ENCODE measurements at places on chromosomes 16 and 17.

DNA sequence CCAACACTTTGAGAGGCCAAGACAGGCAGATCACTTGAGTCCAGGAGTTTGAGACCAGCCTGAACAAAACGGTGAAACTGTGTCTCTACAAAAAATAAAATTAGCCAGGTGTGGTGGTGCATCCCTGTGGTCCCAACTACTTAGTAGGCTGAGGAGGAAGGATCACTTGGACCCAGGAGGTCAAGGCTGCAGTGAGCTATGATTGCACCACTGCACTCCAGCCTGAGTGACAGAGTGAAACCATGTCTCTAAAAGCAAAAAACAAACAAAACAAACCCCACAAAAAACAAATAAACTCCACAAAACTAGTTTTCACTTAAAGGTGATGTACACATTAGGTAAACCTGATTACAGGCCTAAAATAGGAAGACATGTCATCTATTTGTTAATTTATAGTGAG is 40.3 kb downstream of the MARVELD3 start:
- no peak for DNase-seq

DNA sequence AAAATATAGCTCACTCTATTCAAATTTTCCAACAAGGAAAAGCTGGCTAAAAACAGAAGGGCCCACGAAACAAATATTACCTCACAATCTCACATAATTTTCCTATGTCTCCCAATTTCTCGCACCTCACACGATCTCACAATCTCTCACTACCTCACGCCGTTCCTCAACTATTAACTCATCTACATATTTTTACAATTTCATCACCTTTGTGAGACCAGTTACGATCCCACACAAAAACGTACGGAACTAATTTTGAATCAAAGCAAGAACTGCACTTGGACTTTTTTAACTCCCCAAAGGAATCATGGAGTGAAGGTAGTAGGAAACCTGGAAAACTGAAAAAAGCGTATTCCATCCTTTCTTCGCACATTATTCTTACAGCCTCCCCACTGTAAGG is 1.1 kb downstream of the CBX1 start:
- no peak for DNase-seq

GRCh38 chr16:3022208-3022683 is 1.5 kb downstream of the HCFC1R1 start:
- DNase-seq = peak; percentile 93

- DNase-seq = no peak
Measured at GRCh38 chr17:77233635-77234334, 93.0 kb downstream of the SEC14L1 start.

- no peak for DNase-seq
Measured at GRCh38 chr17:28545787-28546415, 6.5 kb downstream of the UNC119 start.

DNA sequence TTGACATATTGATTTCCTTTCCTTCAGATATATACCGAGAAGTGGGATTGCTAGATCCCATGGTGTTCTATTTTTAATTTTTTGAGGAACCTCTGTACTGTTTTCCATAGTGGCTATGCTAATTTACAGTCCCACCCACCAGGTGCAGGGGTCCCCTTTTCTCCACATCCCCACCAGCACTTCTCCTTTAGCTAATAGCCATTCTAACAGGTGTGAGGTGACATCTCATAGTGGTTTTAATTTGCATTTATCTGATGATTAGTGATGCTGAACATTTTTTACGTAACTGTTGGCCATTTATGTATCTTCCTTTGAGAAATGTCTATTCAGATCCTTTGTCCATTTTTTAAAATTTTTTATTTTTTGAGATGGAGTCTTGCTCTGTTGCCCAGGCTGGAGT is 93.9 kb downstream of the SDR42E1 start:
- DNase-seq = no peak

GRCh38 chr17:39972271-39972670 is 8.3 kb upstream of the PSMD3 start:
- no peak for DNase-seq

DNA sequence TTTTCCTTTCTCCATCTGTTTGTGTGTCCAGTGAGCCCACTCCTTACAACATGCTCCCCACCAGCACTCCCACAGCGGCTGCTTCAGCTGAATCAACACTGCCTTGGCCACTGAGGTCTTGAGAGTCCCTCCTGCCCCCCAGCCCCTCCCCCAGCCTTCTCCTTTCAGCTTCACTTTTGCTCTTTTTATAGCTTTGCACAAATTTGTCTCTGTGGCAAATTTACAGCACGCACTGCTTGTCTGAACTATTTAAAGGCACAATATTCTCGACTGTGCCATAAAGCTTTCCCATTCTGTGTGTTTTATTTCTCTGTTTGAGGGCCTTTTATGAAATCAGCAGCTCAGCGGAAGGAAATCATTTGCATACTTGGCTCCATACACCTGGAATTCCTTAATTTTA is 579.3 kb downstream of the TOX3 start:
- no peak for DNase-seq

DNA sequence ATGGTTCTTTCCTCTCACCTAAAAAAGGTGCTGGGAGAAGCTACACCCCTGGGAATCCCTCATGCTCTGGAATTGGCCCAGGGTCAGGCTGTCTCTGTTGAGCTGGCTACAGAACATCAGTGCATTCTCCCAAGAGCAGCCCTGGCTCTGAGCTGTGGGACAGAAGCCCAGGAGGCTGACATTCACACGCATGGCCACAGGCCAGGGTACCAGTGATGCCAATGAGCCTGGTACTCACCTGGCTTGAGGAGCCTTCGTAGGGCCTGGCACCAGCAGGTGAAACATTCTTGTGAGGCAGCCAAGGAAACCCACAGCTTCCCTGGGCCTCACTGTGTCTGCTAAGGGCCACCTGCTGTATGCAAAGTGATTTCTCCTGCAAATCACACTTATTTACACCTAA is 121.7 kb upstream of the CCL2 start:
- no peak for DNase-seq

DNA sequence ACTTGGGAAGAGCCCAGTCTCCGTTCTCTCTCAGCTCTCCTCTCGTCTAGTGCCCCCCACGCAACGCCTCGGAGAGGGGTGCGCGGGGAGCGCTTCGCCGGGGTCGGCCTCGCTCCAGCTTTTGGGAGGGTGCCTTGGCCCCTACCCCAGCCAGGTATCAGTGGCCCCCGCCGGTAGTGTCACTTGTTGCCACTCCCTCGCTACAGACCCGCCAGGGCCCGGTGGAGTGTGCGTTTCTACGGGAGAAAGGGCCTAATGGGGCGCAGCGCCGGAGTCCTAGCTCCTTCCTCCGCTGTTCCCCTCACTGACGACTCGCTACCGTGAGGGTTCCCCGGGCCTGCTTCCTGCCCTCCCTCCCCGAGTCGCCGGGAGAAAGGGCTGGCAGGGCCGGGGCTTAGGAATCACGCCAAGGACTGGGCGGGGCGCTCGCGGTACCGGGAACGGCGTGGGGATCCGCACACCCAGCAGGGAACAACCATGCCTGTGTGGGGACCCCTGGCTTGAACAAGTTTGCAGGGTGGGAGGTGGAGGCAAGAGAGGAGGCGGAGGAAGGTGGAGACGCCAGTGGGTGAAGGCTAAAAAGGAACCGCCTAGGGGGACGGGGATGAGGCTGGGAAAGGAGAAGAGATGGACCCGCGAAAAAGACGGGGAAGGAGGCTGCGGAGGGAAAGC is 997 bp upstream of the CDH11 start:
- no peak for DNase-seq

- no peak for DNase-seq
Measured at GRCh38 chr17:42214156-42214555, 19.9 kb upstream of the GHDC start.

DNA sequence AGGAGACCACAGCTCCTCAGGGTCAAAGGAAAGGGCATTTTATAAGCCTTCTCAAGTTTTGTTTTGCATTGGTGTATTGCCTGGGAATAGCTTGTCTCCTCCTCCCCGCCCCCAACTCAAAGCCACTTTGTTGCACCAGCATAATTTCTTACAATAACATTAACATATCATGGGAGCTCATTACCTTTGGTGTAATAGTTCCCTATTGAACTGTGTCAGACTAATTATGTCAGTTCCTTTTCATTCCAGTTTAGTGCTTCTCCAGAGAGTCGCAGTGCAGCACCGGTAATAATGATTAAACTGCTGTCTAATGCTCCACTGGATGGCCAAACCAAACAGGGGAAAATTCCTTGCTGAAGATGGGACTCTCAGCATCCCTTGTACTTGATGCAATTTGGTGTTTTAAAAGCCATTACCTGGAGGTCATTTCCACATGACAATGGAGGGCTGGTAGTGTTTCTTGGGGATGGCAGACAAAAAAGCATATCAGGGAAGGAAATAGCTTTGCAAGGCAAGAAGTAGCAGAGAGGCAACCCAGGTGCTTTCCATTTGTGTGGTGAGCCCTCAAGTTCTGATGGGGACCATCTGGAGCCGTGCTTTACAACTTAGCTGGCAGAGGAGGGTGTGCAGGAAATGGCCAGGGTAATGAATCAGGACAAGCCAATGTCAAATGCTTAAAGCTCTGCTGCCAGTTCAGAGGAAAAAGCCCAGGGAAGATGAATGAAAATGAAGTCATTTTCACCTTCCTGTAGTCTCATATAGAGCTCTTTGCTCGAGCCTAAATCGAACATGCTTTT is 91.5 kb upstream of the NLRP1 start:
- DNase-seq = no peak

DNA sequence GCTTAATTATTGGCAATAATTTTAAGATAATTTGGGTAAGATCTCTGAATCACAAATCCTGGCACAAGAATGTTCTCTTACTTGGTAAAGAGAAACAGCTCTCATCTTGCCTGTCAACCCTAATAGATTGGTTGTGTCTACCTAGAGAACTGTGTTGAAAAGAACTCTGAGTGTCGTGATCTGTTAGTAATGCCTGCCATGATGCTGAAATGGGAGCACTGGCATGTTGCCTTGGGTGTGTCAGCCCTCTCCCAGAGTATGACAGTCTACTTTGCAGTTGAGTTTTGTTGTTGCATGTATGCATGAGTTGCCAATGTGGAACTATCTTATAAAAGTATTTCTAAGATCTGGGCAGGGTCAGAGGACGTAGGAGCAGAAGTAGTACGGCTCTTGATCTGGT is 221.4 kb downstream of the MAF start:
- DNase-seq = no peak

GRCh38 chr17:70353408-70354092 is 184.2 kb downstream of the KCNJ2 start:
- DNase-seq = no peak

GRCh38 chr17:63962298-63962744 is 10.4 kb downstream of the SCN4A start:
- no peak for DNase-seq

- DNase-seq = peak; percentile 94
Measured at GRCh38 chr16:2603165-2604015, 65.6 kb downstream of the PDPK1 start.

- DNase-seq = peak; percentile 10
Measured at GRCh38 chr17:50514388-50514787, 6.1 kb downstream of the MYCBPAP start.

DNA sequence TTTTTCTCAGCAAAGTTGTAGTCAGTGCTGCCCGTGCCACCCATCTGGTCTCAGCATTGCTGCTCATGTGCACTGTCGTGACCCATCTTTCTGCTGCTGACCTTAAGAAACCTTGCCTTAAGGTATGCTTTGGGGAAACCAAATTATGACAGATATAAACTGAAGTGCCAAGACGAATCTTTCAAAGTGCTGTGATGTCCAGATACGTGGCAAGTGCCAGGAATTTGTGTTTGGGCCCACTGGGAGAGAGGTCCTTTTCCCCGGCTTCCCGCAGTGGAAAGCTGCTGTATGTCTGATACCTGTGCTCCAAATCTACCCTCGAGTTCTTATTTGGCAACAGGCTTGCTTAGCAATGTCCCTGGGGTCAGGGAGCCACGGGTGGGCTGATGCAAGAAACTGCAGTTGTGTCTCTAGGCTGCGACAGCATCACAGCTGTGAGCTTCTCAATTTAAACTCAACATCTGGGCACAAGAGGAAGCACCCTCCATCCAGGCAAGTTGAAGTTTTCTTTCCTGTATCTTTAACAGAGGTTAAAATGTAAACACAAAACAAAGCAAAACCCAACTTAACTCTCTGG is 30.3 kb upstream of the TOX3 start:
- DNase-seq = no peak

- no peak for DNase-seq
Measured at GRCh38 chr17:42049834-42050392, 488 bp downstream of the C17orf113 start.

- DNase-seq = no peak
Measured at GRCh38 chr16:26830428-26831127, 236.1 kb upstream of the C16orf82 start.

DNA sequence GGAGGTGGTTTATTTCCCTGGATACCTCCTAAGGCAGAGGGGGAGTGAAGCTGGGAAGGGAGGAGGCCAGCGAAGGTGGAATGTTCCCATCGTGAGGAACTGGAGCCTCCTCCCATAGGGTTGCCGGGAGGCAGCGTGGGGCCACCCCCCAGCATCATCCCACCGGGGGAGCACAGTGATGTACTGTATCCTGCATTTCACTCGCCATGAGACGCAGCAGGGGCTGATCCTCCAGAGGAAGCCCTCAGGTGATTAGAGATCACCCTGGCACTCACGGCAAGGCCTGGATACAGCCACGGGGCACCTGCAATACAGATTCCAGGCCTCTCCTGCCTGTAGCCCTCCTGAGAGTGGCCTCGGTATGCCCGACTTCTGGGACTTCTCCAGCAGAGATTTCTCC is 25.5 kb upstream of the BEAN1 start:
- DNase-seq = peak; percentile 18

GRCh38 chr17:35906191-35906925 is 24.2 kb downstream of the RDM1 start:
- DNase-seq = no peak

GRCh38 chr16:10390330-10390729 is 4.5 kb downstream of the ATF7IP2 start:
- no peak for DNase-seq

- peak; percentile 60 for DNase-seq
Measured at GRCh38 chr17:30958187-30958586, 12.7 kb upstream of the RNF135 start.

GRCh38 chr17:7078711-7079110 is 1.3 kb downstream of the CLEC10A start:
- no peak for DNase-seq

GRCh38 chr16:4517812-4518680 is 20.5 kb downstream of the CDIP1 start:
- DNase-seq = no peak

GRCh38 chr17:67401106-67401505 is 24.0 kb downstream of the PITPNC1 start:
- no peak for DNase-seq

- peak; percentile 45 for DNase-seq
Measured at GRCh38 chr16:69941251-69942098, 9.7 kb upstream of the CLEC18A start.

GRCh38 chr17:265718-266117 is 84.3 kb upstream of the DOC2B start:
- peak; percentile 10 for DNase-seq

- no peak for DNase-seq
Measured at GRCh38 chr17:45742251-45742650, 41.9 kb upstream of the CRHR1 start.

GRCh38 chr17:7001318-7001961 is 5.6 kb downstream of the ALOX12 start:
- no peak for DNase-seq

Measured in Peyer's patch (tissue), 4 donors.